Stimulated activated CD4-positive, alpha-beta T cell treated with anti-CD3 and anti-CD28 coated beads, Interleukin-1b, Interleukin-23, amount 100 ng/mL, for 4 hours (primary cell): ENCODE measurements at places on chromosomes 7 and 10.

DNA sequence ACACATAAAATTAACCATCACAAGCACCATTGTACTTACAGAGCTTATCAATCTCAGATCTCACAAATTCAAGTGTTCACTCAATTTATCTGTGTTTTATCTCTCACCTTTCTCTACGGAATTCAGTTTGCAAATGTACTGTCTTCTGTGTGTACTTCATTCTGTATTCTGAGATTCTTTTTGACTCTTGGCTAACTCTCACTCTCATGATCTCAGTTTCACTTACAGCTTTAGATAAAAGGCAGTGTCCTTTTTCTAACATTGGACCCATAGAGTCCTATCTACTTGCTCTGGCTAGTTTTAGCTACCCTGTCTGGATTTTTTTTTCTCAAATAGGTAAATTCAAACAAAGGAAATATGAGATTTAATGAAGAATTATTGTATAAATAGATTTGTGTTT is 176.0 kb downstream of the CCDC7 start:
- DNase-seq, result no peak

- DNase-seq, result no peak
These were observed 402 bp downstream of the MAFK start for GRCh38 chr7:1530946-1531262.

GRCh38 chr7:2761801-2762497 is 73.9 kb downstream of the AMZ1 start:
- no peak for DNase-seq

- no peak for DNase-seq
These were observed 90.5 kb upstream of the ZNF32 start for GRCh38 chr10:43739161-43739560.

GRCh38 chr7:29865526-29865925 is 59.2 kb downstream of the WIPF3 start:
- no peak for DNase-seq
